ENCODE measurements at places on chromosomes 3 and 15. TPM values are rescaled to one million over a fixed set of nuclear protein-coding genes. Genes with fewer than 3 reads are reported as not detected.

Gene CLN6
- 16.0 TPM for total RNA-seq

Gene GLCE
- 56.7 TPM for total RNA-seq

Gene FAH
- 11.6 TPM for total RNA-seq

Gene NR2E3
- total RNA-seq = 0.50 TPM

Gene SLC6A1
- not detected for total RNA-seq

Gene DISP2
- 0.38 TPM for total RNA-seq

Gene CCDC14
- total RNA-seq = 17.3 TPM

Gene PLS1
- total RNA-seq = 1.8 TPM

Gene GPR149
- not detected for total RNA-seq

Gene GCHFR
- total RNA-seq = 22.2 TPM

Gene RTP1
- not detected for total RNA-seq

Gene PRR20G
- not detected for total RNA-seq

Gene OIP5
- total RNA-seq = 5.3 TPM

Gene FBXL22
- total RNA-seq = 0.16 TPM

Gene ALPK3
- total RNA-seq = 104 TPM

Gene EIF4G1
- 301 TPM for total RNA-seq

Gene MESP2
- total RNA-seq = not detected

Gene CHRM5
- total RNA-seq = 0.31 TPM

Gene TNNC1
- total RNA-seq = not detected

Gene TUSC7
- not detected for total RNA-seq

Gene ISLR2
- not detected for total RNA-seq

Gene TLR9
- 0.06 TPM for total RNA-seq

Gene GOLGA8N
- 2.6 TPM for total RNA-seq

Measured in bladder microvascular endothelial cell (primary cell).